ENCODE measurements at places on chromosomes 13 and 19.

DNA sequence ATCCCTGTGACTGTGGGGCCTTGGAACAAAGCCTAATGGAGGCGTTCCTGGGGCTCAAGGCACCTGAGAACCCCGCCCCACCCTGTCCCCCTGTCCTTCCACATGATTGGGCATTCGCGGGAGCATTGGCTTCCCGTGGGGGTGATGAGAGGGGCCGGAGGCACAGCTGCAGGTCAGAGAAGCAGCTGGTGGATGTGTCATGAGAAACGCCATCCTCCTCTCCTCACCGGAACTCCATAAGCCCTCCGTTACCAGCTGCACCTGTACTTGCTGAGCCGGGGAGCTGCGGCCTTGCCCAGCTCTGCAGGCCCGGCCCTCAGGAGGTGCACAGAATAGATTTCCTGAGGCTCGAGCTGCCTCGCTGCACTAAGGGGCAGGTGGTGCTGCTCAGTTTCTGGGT is 42.0 kb downstream of the CAPN12 start:
- no peak for DNase-seq

DNA sequence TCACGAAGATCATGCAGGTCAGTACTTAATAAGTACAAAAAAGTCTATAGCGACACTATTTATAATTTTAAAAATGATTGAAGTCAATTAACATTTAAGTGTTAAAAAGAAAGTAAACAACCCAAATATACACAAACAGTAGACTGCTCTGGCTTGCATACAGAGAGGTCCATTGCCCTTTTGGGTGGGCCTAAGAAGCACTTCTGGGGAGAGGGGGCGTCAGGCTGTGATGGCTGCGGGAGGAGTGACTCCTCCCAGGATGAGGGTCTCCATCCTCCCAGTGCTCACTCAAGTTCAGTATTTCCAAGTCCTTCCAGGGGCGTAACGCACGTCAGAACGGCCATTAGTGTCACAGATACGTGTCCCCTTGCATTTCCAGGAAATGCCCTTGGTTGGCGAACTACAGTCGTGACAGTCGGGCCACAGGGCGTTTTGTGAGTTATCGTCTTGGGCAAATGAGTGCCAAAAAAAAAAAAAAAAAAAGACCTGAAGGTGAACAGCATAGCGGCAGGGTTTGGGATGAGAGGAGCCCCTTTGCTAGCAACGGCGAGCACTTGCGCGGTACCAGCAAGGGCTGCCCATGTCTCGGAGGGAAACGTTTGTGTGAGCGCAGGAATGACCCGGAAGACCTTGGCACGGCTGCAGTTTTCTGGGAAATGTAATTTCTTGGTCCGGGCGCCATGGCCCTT is at the start of gene SCGB2B2:
TSS of gene SCGB2B2 (minus strand) at position 463 of the 689 bp plus-strand sequence. CDS start 82,596 bp downstream, outside the sequence.
- DNase-seq = no peak

DNA sequence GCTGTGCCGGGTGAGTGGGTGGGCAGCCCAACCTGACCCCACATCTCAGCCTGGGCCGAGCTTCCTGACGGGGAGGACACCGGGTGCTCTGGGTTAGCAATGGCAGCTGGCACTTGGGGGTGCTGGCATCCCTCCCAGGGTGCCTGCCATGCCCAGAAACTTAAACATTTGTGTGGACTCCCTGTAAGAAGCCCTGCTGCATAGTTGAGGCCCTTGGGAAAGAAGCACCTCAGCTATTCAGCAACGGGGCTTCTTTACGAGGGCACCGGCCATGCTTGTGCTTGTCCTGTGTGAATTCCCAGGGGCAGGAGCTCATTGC is 33.8 kb upstream of the MEDAG start:
- no peak for DNase-seq

GRCh38 chr19:661427-662196 is 1.4 kb downstream of the RNF126 start:
- peak; percentile 79 for DNase-seq

DNA sequence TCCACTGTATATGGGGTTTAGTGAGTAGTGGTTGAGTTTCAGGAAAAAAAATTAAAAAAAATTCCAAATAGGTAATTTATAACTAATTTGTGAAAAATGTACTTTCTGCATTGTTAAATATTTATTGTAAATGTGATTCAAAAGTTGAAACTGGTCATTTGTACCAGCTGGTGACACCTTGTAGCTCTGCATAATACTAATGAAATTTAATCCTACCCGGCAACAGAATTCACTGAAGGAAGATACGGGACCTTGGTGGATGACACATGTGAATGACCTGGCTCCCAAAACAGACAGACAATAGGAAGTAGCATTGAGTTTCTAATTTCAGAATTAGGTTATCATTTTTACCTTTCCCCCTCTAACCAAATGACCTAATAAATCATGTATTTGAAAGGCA is 73.8 kb downstream of the SLITRK6 start:
- DNase-seq = no peak

DNA sequence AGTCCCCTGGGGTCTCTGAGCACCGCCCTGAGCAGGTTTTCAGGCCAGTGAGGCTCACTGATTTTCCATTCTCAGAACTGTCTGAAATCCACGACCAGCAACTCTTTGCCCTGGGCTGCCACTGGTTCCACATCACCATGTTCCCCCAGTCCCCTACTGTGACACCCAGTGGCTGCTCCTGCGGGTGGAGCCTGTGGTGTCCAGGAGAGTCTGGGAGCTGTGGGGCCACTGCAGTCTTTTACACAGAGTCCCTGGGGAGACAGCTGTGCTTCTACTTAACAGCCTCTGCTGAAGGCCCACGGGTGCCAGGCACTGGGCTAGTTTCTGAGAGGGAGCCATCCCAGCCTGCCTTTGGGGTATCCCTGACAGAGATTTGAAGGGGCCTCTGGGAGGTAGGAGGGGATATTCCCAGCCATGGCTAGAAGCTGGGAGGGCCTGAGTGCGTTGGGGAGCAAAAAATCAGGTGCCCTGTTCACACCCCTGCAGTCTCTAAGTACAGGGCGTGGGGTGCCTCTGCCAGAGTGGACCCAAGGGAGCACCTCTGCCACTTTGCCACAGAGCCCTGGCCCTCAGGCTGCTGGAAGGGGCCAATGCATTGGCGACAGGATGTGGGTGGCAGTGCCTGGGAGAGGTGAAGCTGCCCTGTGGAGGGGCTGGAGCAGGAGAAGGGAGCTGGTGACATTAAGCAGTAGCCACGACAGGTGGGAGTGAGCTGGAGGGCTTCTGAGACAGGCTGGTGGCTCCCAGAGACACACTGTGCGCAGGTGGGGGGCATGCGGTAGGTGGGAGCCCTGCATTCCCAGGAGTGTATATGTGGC is 200.2 kb upstream of the ZNF536 start:
- no peak for DNase-seq

DNA sequence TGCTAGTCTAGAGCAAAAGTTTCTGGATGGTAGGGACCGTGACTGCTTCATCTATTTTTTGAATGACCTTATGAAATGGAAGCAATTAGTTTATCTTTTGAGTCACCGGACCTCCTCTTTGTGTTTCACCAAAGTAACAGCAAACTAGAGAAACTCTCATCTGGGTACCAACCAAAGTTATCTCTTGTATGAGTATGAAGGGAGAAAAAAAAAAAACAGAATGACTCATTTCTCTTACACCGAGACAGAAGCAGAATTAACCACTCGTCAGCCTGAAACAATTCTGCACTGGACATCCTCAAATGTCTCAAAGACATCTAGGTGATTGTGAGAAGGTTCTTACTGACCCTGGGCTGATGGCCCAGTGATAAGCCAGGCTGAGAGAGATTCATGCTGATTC is 18.3 kb downstream of the ZNF100 start:
- DNase-seq = no peak

DNA sequence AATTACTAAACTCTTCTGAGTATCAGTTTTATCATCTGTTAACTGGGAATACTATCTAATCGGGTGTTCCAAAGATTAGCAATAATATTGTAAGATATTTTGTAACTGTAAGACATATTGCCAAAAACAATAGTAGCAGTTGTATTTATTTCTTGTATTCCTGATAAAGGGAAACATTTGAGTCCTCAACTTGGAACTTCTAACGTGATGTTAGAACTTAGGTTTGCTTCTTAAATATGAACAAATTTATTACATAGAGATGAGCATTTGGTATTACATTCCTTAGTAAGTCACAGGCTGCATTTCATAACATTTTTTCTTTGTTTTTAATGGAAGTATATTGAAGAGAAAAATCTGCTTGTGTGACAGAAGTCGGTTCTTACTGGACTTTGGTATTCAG is 225.3 kb downstream of the NALCN start:
- no peak for DNase-seq

DNA sequence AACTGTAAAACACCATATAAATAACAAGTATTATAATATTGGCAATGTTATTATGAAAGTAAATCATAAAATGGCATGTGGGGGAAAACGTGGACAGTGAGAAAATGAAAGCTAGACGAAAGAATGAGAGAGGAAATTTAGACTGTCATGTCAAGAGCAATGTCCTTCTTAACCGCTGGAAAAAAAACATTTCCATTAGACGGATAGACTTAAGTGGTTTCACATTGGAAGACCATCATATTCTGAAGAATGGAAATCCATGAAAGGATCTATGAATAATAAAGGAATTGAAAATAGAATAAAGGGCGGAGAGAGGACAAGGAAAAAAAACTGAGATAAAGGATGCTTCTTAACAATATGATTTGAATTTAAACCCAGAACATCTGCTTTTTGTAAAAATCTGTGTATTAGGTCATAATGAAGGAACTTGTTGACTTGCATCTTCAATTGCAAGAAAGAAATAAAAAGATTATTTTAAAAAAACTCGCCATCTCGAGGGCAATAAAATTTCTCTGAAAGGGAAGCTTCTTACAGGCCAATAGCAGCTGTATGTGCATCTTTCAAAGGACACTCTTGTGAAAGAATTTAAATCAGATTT is 90.6 kb downstream of the SPRY2 start:
- DNase-seq = no peak

DNA sequence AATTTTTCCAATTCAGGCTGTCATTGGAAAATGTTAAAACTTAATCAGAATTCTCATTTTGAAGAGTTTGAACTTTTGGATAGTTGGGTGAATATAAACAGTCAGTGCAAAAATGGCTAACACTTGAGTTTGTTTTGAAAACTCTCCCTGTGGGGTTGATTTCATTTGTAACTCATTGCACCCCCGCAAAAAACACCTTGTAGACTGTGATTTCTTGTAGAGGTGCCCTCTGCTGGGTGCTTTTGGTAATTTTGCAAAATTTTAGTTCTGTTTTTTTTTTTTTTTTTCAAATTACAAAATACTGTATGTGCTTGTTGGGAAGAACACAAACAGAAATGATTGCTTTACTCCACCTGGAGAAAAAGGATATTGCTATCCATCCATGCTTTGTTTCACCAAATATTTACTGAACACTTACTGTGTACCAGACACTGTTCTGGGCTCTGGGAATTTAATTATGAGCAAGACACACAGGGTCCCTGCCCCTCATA is 28.2 kb upstream of the GPI start:
- DNase-seq = peak; percentile 36

- DNase-seq = no peak
These were observed 12.0 kb downstream of the MLLT1 start for GRCh38 chr19:6267552-6268381.

DNA sequence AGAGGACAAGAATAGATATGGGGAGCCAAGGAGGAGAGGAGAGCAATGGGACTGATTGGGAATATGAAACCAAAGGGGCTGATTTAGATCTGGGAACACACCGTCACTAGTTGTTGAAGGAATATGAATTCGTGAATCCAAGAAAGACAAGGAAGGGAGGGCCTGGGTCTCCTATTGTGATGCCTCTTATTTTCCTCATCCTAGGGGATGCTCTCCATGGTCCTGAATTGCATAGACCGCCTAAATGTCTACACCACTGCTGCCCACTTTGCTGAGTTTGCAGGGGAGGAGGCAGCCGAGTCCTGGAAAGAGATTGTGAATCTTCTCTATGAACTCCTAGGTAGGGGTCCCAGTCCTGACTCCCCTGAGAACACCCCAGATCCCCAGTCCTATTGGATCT is 21.5 kb downstream of the RYR1 start:
- no peak for DNase-seq

- DNase-seq = no peak
These were observed 77.5 kb downstream of the DLEU7 start for GRCh38 chr13:50766013-50766412.

- DNase-seq = no peak
These were observed 85.2 kb downstream of the EDNRB start for GRCh38 chr13:77833331-77833863.

DNA sequence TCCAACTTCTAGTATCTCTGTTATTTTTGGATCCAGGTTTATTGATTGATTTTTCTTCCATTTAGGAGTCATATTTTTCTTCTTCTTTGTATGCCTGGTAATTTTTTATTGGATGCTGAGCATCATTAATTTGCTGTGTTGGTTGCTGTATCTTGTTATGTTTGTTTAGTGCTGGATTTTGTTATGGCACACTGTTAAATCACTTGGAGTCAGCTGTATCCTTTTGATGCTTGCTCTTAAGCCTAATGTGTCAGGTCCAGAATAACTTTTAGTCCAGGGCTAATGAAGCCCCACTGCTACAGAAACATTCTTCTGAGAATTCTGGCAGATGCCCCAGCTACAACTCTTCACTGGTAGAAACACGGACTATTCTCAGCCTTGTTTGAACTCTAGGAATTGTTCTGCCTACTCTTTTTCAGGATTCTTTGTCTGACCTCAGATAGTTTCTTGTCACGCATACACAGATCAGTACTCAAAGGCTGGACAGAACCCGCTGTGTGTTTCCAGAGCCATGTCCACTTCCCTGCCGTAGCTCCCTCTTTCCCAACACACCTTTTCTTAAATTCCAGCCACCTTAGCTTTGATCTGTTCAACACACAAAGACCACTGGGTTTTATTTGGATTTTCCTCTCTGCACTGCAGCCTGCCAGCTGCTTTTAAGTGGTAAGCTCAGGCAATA is 137.1 kb upstream of the WASF3 start:
- DNase-seq = no peak

GRCh38 chr13:45064889-45065288 is 55.4 kb upstream of the GTF2F2 start:
- no peak for DNase-seq

DNA sequence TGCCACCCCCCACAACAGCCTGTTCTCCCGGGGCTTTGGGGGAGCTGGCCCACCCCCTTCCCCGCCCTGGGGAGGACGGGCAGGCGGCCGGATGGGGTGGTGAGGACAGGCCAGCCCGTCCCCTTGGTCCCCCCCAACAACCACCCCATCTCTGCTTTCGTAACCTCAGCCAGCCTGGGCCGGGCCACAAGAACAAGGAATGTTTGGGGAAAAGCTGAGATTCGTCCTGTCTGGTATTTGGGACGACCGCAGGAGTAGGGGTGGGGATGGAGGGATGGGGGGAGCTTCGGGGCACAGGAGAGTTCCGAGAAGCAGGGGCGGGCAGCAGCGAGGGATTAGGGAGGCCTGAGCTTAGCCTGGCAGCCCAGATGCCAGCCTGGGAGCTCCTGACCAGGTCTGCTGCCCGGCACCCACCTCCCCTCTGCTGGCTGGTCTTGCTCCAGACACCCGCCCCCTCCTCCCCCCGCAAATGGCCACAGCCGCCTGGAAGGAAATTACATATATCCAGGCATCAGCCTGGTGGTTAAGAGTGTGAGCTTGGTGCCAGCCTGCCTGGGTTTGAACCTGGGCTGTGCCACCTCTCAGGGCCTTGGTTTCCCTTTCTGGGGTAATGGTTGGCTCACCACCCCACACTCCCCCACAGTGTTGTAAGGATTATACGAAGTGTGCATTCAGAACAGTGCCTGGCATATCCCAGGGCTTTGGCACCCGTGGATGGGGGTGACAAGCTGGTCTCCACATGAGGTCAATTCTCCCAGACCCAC is at the start of gene PODNL1:
TSS of gene PODNL1 (minus strand) at position 117 of the 764 bp plus-strand sequence. CDS start 236 bp downstream, outside the sequence.
- no peak for DNase-seq

Data from CD4-positive, alpha-beta T cell treated with Interleukin-15 for 1 hour (primary cell).